Stimulated activated CD4-positive, alpha-beta T cell treated with anti-CD3 and anti-CD28 coated beads, Interleukin-1b, Interleukin-23, amount 100 ng/mL, for 48 hours (primary cell): ENCODE measurements at places on chromosomes 1 and 21.

DNA sequence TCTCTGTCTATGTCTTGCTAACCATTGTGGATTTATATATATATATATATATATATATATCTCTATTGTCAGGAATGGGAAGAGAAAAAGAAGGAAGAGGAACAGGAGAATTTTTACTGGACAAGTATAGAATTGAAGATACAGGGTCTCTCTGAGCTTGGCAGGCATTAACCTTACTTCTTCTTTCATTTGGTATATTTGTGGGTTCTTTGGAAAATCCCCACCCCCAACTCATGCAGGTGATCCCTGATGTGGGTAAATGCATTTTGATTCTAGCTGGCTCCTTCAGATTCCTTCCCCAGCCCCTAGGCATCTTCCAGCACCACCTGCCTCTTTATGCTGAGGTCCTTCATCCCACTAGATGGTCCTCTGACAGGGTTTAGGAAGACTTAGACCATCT, 78.8 kb upstream of the TRABD2B start:
- DNase-seq: no peak

DNA sequence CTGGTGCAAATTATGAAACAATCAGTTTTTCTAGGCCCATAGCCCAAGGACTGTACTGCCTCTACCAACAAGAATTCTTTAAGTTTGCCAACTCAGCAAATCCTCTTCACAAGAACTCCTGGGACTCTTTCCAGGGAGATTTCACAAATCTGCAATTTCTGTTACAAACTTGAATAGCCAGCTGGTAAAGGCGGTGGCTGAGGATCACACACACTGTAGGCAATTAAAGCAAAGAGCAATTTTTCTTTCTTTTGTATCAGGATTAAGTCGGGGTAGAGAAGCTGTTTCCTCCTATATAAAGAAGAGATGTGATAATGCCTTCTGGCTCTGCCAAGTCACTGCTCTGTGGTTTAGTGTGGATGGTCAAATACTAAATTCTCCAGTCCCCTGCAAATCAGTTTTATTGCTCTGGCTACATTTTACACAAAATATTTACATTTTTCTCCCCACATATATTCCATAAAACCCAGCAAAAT, 1.7 kb downstream of the ALDH9A1 start:
- DNase-seq: no peak

DNA sequence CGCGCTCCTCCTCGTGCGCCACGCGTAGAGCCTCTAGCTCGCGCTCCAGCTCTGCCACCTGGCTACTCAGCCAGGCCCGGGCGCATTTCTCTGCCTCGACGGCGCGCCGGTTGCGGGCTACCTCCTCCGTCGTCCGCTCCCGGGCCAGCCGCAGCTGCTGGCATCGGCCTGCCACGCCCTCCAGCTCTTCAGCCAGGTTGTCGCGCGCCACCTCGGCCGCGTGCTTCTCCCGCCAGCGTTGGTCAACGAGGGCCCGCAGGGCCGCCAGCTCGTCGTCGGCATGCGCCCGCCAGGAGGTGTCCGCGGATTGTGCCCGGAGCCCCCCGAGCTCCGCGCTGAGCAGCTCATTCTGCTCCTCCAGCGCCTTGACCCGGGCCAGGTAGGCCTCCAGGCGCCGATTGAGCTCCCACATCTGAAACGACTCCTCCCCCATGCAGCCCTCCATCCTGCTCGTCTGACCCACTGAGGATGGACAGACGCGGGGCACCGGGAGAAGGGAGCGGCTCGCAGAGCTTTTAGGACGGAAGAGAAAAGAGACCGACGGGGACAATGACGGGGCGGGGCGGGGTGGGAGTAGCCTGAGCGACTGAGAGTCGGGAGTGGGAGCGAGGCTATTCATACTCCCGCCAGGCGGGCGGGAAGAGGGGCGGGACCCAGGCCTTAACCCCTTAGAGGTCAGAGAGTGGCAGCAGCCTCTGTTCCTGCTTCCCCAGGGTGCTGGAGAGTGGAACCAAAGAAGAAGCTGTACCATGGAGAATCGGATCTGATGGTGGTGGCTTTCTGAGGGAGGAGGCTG, at the start of gene NES:
Gene NES (minus strand): TSS at position 588 of the 796 bp plus-strand sequence. CDS start 143 bp downstream, at position 445.
- no peak for DNase-seq

DNA sequence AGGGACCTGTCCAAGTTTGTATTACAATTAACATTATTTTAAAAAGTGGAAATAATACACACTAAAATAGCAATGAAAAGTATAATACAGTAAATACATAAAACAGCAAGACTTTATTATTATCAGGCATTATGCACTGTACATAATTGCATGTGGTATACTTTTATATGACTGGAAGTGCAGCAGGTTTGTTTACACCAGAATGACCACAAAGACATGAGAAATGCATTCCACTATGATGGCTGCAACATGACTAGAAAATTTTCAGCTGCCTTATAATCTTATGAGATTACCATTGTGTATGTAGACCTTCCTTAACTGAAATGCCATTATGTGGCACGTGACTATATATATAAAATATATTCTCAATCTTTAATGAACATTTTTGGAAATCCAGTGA, 1699.6 kb downstream of the KCNT2 start:
- DNase-seq: no peak

- DNase-seq: no peak
These were observed 16.1 kb upstream of the SHCBP1L start for GRCh38 chr1:182968836-182969734.

GRCh38 chr1:168824418-168825065, 95.5 kb upstream of the DPT start:
- no peak for DNase-seq
